ENCODE measurements at places on chromosomes 6 and 20. TPM values are rescaled to one million over a fixed set of nuclear protein-coding genes. Genes with fewer than 3 reads are reported as not detected.

The C20orf141 gene
- total RNA-seq, result not detected

The RAB44 gene
- not detected for total RNA-seq

DNA sequence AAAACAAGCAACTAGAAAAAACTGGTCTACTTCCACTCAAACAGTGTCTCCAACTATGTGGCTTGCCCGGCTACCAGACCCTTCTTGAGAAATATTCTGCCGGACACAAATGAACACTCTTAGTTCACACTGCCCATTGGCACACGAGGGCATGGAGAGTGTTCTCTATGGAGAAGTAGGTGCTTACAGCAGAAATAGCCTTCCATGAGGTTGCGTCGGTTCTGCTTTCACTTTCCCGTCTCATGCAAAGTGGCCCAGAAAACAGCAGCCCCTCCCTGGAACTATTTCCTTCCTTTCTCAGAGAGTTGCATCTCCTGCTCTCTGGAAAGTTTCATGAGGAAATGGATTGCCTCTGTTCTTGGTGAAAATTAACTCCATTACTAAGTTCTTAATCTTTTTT, 9.5 kb upstream of the HLA-DOA start:
- no peak for DNase-seq
- H3K36me3 ChIP-seq, result no peaks in the 10 kb centered on the region
- H3K4me1 ChIP-seq, result peaks cover 12% of the 10 kb centered on the region
- peak overlapping the region; percentile 25 for H3K4me3 ChIP-seq
- H3K27ac ChIP-seq, result no peak overlapping the region
- no peaks in the 10 kb centered on the region for H3K27me3 ChIP-seq

GRCh38 chr6:137490961-137491360, 3.2 kb downstream of the OLIG3 start:
- H3K27me3 ChIP-seq, result peaks cover 93% of the 10 kb centered on the region
- peaks cover 64% of the 10 kb centered on the region for H3K4me1 ChIP-seq
- no peak overlapping the region for H3K4me3 ChIP-seq
- H3K36me3 ChIP-seq, result no peaks in the 10 kb centered on the region

DNA sequence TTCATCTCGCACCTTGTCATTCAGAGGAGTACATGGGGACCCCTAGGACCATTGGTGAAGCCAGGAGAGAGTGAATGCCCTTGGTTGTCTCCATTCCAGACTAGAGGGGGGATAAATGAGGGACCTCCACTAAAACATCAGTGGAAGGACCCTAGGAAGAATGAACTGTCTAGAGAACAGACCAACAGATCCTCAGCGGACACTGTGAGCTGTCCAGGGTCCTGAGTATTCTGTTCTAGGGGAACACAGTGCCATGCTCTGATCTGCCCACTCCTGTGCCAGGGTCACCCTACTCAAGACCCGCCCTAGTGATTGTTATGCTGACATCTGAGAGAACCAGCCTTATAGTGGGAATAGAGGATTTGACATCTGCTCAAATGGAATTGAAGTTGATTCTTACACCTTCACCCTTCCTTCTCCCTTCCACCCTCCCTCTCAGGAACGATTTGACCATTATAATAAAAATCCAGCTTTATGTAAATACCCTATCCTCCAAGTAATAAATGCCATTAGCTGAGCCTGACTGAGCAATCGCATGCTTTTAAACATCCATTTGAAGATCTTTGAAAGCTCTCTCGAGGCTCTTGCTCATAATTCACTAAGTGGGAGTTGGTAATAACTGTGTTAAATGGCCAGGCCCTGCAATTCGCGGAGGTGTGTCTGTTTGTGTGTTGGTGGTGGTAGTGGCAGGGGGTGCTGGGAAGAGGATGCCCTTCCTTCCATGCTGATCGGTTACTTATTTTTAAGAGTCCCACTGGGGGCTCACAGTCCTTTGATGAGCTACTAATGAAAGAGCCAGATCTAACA, 43.6 kb upstream of the SLC32A1 start:
- no peak overlapping the region for H3K4me3 ChIP-seq
- peaks cover 40% of the 10 kb centered on the region for H3K27me3 ChIP-seq
- peak; percentile 56 for DNase-seq
- no peaks in the 10 kb centered on the region for H3K36me3 ChIP-seq
- no peak overlapping the region for H3K27ac ChIP-seq
